H7 (cell line): ENCODE measurements at places on chromosomes 4 and X. TPM values are rescaled to one million over a fixed set of nuclear protein-coding genes. Genes with fewer than 3 reads are reported as not detected.

The RAB9A gene
- 74.6 and 82.6 TPM in 2 replicates for total RNA-seq

- DNase-seq, result no peak
These were observed 79.5 kb downstream of the AFF1 start for GRCh38 chr4:87014284-87014782.

DNA sequence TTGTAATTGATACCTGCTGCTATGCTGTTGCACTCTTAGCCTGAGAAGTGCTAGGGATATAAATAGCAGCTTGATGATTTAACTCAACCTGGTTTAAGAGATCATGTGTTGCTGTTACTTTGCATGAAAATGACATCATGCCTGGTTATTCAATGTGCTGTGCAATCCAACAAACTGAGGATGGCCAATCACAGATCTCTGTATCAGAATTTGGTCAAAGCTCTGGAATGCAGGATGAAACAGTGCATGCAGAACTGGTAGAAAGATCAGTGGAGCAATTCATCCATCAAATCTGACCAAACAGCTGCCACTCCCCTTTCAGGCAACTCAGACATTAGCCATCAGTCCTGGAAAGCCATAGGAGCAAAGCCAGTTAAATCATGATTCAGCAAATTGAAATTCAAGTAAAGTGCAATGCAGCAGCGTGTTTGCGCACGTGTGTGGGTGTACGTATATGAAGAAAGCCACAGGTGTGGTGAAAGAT, 160.3 kb upstream of the RASGEF1B start:
- no peak for DNase-seq

DNA sequence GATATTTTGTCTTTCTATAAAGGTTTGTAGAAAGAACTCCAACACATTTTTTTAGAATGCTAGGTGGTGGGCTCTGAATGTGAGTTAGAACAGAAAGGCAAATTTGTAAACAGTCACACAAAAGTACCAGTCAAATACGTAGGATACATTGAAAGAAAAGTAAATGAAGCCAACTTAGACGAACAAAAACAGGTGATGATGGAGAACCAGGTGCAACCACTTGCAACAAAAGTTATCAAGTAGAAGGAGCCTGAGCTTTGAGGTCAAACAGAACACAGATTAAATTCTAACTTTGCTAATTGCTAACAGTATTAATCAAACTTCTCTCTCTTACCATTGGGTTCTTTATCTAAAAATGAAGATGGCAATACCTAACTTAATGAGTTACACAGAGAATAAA, 62.7 kb upstream of the DAPP1 start:
- DNase-seq, result no peak

The CDKL2 gene
- total RNA-seq, result 0.18 and 0.28 TPM in 2 replicates
